ENCODE measurements at places on chromosomes 5 and 9. TPM values are rescaled to one million over a fixed set of nuclear protein-coding genes. Genes with fewer than 3 reads are reported as not detected.

DNA sequence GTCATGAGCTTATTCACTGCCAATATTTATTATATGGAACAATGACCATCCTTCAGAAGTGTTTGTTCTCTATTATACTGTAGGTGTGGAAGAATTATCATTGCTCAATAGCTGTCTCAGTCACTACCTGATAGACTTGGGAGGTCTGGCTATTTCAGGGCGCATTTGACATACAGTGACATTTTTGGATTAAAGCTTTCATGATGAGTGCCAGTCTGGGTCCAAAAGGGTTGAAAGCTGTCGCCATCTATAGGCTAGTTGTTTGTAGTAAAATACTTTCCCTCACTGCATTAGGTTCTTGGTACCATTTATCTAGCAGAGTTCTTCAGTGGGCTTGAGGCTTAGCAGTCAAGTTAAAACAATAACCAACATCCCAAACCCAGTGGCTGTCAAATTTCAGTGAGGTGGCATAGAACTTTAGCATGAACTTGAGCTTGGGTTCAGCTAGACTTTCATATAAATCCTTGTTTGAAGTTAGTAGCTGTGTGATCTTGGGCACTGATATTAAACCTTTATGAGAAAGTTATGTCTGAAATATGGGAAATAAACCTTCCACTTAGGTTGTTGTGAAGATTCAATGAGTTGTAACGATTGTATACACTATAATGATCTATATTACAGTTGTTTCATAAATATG lies 110.5 kb upstream of the CDKN2B start:
- DNase-seq = no peak

DNA sequence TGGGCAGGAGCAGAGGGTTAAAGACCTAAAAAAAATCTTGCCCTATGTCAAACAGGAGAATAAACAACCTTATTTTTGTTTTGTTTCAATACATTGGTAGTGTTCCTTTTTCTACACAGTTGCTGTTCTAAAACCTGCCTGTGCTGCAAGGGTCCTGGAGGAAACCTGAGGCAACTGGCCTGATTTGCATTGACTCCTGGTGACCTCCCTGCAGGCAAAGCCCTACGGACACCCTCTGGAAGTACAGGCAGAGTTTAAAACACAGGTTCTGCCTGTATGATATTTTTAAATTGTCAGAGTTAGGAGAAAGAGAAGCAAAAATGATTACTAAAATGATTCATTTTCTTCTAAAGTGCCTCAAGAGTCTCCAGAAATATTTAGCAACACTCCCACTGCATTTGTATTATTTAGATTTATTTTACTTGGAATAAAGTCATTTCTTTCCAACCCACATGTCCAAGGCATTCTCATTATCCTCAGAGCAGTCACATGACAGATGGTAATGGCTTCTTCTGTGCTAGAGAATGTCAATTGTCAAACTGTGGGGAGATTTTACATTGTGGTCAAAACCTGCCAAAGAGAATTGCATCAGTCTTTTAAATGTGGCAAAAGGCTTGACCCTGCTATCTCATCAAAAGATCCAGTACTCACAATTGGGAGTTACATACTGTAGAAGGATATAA lies 559.6 kb downstream of the CETN3 start:
- DNase-seq = no peak

DNA sequence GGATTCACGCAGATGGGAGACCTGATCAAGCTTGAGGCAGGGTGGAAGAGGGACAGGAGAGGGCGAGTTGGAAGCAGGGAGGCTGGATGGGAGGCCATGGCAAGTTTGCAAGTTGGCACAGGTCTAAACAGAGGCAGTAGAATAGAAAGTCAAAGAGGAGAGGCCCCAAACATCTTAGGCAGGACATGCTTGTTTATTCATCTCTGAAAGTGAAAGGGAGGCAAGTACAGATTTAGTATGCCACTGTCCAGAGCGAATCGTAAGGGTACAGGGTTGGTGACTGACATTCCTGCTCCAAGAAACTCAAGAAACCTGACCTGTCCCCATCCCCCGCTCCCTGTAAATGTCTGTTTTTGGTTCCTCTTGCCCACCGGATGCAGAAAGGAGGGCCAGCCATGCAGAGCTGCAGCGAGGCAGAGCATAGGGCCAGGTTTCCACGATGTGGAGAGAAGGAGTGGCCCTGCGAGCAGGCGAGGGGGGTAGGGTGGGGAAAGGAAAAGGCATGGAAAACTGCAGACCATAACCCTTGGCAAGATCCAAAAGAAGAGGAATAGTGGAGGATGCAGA lies 96.2 kb upstream of the BOD1 start:
- DNase-seq = no peak

DNA sequence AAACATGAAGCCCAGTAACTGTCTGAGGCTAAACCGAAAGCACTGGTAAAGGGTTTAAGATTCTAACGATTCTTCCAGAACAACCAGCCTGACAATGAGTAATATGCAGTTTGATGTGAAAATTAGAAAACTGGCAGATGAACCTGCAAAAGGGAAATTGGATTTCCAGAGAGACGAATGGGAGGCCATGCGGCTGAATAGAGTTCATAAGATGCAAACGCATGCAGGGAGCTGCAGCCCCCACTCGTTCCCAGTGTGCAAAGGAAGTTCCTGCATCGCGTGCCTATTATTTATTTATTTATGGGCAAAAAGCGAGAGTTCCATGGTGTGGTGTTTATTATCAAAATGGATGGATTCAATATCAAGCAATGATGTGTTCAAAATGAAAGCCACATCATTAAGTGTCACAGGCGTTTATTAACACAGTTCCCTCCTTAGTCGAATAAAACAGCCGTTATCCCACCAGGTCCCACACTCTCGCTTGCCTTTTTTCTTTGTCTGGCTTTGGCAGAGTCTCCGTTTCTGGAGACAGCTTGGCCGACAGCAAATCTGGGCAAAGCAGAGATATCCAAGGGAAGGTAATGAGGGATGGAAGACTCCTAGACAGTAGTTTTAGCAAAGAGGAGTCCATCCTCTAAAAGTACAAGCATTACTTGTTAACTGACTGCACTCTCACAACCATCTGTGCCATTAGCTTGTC lies 451.4 kb downstream of the KDM4C start:
- DNase-seq = no peak

DNA sequence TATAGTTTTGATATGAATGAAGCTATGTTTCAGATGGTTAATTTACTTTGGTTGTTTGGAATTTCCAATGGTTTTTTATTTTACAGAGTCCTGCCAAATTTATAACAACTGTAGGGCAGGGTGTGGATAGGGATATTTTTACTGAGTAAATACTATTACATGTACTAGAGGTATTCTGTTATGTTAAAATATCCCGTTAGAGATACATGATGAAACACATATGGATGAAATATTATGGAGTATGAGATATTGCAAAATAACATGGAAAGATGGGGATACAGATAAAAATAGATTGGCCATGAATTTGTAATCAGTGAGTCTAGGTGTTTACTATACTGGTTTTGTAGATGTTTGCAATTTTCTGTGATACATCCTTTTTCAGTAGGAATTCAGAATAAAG lies 76.7 kb downstream of the RAB24 start:
- DNase-seq = no peak

DNA sequence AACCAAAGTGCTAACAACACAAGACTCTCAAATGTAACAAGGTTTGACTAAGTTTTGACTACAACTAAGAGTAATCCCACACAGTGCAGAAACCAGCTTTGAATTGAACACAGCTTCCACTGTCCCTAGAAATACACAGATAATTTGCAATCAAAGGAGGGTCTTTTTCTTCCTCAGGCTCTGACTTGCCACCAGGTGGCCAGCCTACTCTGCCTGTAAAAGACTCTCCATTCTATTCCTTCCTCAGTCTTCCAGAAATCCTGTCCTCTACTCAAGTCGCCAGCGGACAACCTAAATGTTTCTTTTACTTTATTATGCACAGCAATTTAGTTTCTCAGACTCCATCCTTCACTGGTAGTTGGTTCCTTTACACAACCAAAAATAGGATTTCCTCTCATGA lies 32.2 kb upstream of the MCTP1 start:
- DNase-seq = no peak

DNA sequence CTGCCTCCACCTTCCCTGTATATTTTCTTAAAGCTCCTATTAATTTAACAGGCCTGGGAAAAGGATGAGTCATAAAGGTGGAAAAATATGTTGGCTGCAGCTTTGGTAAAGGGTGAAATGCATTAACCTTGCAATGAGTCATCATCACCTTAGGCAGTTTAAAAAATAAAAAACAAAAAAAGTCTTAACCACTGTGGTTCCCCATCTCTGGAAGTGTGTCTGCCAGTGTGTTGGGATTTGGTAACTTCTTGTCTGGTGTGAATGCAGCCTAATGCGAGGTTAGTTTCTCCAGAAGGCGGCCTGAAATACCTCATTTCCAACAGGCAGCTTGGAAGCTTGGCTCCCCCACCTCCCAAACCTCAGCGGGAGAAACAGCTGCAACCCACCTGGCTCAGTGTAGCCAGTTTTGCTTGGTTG lies 265.3 kb upstream of the GAS1 start:
- no peak for DNase-seq

GRCh38 chr5:124748687-124749594 lies 2.5 kb upstream of the ZNF608 start:
- peak; percentile 94 for DNase-seq

DNA sequence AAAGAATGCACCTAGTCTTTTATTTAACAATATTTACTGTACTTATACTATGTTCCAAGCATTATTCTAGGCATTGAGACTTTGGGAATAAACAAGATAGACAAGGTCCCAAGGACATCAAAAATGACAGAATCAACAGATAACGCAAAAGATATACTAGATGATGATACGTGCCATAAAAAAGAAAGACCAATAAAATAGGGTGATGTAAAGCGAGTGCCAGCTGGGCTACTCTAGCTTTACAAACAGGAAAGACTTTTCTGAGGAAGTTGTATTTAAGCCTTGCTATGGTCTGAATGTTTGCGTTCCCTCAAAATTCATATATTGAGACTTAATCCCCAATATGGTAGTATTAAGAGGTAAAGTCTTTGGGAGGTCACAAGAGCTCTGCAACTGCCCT lies 310.2 kb upstream of the RGMB start:
- no peak for DNase-seq

DNA sequence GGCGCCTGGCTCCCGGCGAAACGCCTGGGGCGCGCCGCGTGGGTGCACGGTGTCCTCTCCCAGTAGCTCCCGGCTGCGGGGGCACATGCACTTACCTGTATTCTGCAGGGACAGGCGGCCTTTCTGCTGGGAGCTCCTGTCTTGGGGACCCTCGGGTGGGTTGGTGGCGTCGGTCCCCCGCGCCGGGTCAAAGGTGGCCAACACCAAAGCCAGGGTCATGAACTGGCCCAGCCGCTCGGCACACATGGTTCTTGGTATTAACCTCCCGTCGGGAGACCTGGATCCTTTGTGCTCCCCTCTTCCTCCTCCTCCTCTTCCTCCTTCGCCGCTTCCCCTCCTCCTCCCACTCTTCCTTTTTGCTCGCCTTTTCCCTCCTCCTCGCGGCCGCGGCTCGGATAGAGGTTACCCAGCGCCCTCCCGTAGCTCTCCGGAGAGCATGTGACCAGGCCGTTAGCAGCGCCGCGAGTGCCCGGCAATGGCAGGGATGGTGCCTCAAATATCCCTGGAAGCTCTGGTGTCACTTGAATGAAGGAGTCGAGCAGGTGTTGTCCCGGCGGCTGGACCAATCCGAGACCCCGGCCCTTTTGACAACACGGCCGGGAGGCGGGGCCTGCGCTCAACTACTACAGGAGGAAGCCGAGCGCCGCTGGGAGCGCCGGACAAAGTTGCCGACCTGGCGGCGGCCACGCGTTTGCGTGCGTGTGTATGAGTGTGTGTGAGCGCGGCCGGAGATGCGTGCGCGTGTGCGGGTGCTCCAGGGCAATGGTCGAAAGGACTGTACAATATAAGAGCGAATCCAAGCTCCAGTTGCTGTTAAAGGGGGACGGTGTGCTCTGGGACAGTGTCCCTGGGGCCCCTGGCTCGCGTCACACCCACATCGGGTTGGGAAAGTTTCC lies at the start of gene STC2:
STC2 (minus strand) TSS at position 467 of the 896 bp plus-strand sequence; CDS start at position 246, 221 bp downstream.
- no peak for DNase-seq

GRCh38 chr5:143402017-143402552 lies 1.4 kb downstream of the NR3C1 start:
- no peak for DNase-seq

DNA sequence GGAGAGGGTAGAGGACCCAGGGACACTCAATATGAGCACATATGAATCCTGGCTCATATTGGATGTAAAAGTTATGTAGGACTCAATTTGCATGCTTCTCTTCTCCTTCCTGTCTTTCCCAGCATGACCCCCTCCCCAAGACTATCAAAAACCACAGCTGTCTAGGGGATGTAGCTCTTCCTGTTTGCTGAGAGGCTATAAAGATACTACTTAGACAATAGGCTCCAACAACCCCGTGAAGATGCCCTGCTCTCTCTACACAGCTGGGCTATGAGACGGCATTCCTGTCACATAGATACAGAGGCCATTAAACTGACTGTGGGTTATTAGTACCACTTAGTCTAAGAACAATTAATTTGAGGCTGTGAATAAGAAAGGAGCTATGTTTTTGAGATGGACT lies 56.5 kb upstream of the PCSK1 start:
- no peak for DNase-seq

DNA sequence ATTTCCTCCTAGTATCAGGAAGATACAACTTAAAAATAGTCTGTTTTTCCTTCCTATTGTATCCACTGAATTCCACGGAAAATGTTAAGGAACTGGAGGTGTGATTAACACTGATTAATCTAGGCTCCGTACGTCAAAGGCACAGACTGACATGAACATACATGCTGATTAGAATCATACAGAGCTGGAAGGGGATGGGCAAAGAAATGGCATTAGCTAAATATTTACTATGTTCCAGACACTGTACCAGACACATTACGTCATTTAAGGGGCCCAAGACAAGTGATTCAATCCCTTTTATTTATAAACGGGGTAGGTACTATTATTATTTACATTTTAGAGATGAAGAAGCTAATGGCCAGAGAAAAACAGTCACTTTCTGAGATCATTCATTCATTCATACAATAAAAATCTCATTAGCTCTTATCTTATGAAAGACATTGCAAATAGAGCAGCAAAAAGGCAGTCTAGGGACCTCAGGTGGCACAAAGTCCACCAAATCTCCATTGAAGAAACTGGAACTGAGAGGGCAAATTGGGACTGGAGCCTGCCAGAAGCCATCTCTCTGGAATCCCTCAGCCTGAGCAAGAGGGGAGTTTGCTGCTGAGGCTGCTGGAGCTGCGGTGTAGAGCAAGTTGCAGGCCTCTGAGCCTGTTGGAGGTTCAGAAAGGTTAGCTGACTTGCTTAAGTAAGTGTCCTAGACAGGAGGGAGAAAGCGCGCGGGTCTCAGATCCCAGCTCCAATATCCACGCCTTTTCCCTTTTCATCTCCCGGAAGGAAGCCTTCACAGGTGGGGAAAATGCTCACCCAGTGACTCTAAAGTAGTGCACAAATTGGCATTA lies 1.6 kb upstream of the TGFBR1 start:
- DNase-seq = no peak

DNA sequence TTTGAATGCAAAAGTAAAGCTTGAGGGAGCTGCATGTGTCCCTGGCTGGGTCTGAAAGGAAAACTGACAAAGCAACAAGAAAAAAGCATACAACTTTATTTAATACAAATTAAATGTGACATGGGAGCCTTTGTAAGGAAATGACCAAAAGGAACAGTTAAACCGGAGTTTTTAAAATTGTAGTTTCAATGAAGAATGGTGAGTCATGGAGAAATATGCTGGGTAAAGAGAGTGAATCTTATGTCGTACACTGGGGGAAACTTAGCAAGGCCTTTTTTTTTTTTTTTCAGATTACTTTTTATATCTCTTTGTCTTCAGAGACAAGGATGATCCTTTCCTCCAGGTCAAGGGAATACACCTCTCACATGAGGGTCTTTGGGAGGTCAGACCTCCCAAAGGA lies 50.1 kb upstream of the FBXL17 start:
- no peak for DNase-seq

Gene OMD
- polyA plus RNA-seq = 15.3 TPM

Gene CD180
- polyA plus RNA-seq = 0.54 TPM

Gene IL7R
- 6.7 TPM for polyA plus RNA-seq

Gene MPDZ
- 31.6 TPM for polyA plus RNA-seq

Gene RFESD
- 3.7 TPM for polyA plus RNA-seq

Gene NR6A1
- polyA plus RNA-seq = 0.29 TPM

All from urinary bladder (tissue), 4 donors.